ENCODE measurements at places on chromosomes 4 and X. TPM values are rescaled to one million over a fixed set of nuclear protein-coding genes. Genes with fewer than 3 reads are reported as not detected.

- H3K4me1 ChIP-seq, result no peaks in the 10 kb centered on the region
- DNase-seq, result no peak
- no peak overlapping the region for H3K27ac ChIP-seq
- no peaks in the 10 kb centered on the region for H3K27me3 ChIP-seq
- no peaks in the 10 kb centered on the region for H3K36me3 ChIP-seq
- no peak overlapping the region for H3K4me3 ChIP-seq
Observed at GRCh38 chrX:1094566-1095333, 117.7 kb downstream of the CRLF2 start.

The CNGA1 gene
- total RNA-seq, result 5.7 TPM

- no peaks in the 10 kb centered on the region for H3K27me3 ChIP-seq
- no peak overlapping the region for H3K4me3 ChIP-seq
- H3K36me3 ChIP-seq, result no peaks in the 10 kb centered on the region
- H3K4me1 ChIP-seq, result no peaks in the 10 kb centered on the region
- no peak for DNase-seq
- H3K27ac ChIP-seq, result no peak overlapping the region
Observed at GRCh38 chrX:1491851-1492349, 39.2 kb upstream of the ASMTL start.

- DNase-seq, result no peak
- H3K36me3 ChIP-seq, result no peaks in the 10 kb centered on the region
- no peaks in the 10 kb centered on the region for H3K4me1 ChIP-seq
- H3K4me3 ChIP-seq, result no peak overlapping the region
- no peak overlapping the region for H3K27ac ChIP-seq
Observed at GRCh38 chr4:176837169-176837895, 44.6 kb upstream of the VEGFC start.

DNA sequence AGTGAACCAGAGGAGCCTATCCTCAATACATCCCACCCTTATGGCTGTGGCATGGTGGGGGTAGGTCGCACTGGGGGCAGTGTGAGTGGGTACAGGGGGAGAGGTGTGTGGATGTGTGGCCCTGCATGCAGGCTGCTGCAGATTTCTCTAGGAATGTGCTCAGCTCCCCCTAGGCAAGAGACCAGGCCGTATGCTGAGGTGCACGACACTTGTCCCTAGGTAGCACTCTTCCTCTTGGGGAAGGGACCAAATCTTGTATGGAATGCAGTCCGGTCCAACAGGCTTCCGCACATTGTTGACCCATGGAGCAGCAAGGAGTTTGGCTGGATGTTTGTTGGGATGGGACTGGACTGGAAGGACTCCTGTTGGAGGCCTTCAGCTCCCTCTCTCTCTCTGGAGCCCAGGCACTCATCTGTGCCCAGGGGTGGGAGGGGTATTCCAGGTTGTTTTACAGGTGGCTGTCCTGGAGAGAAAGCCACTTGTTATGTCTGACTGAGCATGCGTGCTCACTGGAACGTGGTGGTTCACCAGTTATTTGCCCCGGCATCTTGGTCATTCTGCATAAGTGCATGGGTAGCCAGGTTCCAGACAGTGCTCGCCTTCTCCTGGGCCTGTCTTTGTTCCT lies 55.1 kb downstream of the NBDY start:
- no peaks in the 10 kb centered on the region for H3K4me1 ChIP-seq
- no peak overlapping the region for H3K4me3 ChIP-seq
- no peak overlapping the region for H3K27ac ChIP-seq
- no peaks in the 10 kb centered on the region for H3K27me3 ChIP-seq
- H3K36me3 ChIP-seq, result no peaks in the 10 kb centered on the region

The ENAM gene
- total RNA-seq, result 2.1 TPM

GRCh38 chr4:178823673-178824295 lies 1381.5 kb upstream of the AGA start:
- H3K36me3 ChIP-seq, result no peaks in the 10 kb centered on the region
- DNase-seq, result no peak
- H3K27ac ChIP-seq, result no peak overlapping the region
- no peak overlapping the region for H3K4me3 ChIP-seq
- H3K4me1 ChIP-seq, result no peaks in the 10 kb centered on the region

The PRRG3 gene
- total RNA-seq, result 1.2 TPM

DNA sequence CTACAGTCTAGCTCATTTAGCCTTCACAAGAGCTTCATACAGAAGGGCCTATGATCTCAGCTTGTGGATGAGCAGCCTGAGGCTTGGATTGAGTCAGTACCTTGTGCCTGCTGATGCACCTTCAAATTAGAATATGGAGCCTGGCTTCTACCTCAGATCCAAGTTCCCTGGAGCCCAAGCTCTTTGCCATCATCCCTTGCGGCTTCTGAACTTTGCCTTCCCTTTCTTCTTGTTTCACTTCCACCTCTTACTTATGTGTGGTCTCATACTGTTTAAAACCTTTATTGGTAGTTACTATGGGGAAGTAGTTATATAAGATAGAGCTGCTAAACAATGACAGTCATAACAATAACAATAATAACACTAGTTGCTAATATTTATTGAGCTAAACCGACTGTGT lies 84.3 kb upstream of the AFF2 start:
- no peak overlapping the region for H3K27ac ChIP-seq
- H3K36me3 ChIP-seq, result no peaks in the 10 kb centered on the region
- no peak for DNase-seq
- no peaks in the 10 kb centered on the region for H3K4me1 ChIP-seq
- no peaks in the 10 kb centered on the region for H3K27me3 ChIP-seq

GRCh38 chr4:152090543-152090942 lies 329.7 kb upstream of the GATB start:
- H3K4me1 ChIP-seq, result no peaks in the 10 kb centered on the region
- no peak for DNase-seq
- no peak overlapping the region for H3K4me3 ChIP-seq

DNA sequence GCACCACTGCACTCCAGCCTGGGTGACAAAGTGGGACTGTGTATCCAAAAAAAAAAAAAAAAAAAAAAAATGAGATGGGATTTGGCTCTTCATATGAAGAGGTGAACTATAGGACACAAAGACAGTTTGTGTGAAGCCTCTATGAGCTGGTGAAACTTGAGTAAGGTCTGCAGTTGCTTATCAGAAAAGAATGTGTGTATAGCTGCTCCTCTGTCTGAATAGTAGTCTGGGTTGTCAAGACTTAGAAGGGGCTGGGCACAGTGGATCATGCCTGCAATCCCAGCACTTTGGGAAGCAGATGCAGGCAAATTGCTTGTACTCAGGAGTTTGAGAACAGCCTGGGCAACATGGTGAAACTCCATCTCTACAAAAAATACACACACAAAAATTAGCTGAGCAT lies 82.8 kb downstream of the ARSF start:
- H3K4me3 ChIP-seq, result no peak overlapping the region
- DNase-seq, result no peak
- H3K27me3 ChIP-seq, result no peaks in the 10 kb centered on the region
- H3K4me1 ChIP-seq, result no peaks in the 10 kb centered on the region

DNA sequence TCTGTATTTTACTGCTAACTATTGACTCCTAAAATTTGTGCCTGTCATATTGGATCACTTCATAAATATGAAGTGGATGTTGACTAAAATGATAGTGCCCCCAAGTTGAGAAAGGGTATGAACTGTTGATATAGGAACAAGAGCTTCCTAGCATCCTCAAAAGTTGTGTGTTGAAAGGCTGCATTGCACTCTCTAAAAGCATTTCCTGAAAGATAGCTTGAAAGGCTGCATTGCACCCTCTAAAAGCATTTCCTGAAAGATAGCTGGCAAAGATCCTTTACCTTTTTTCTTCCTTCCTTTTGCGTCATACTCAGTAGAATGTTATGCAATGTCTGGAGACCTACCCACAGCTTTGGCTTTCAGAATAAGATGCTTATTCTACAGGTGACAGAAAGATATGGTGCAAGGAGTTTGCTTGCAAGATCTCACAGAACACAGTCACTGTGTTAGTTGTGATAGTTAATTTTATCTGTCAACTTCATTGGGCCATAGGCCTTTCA lies 274.6 kb upstream of the GALNTL6 start:
- DNase-seq, result no peak
- no peak overlapping the region for H3K4me3 ChIP-seq
- no peaks in the 10 kb centered on the region for H3K36me3 ChIP-seq
- H3K4me1 ChIP-seq, result no peaks in the 10 kb centered on the region
- H3K27ac ChIP-seq, result no peak overlapping the region

Measured in prostate gland (tissue), 2 donors.